ENCODE measurements at places on chromosomes 16 and 17.

- DNase-seq: no peak
These were observed 7.5 kb upstream of the SMG8 start for GRCh38 chr17:59202320-59202719.

DNA sequence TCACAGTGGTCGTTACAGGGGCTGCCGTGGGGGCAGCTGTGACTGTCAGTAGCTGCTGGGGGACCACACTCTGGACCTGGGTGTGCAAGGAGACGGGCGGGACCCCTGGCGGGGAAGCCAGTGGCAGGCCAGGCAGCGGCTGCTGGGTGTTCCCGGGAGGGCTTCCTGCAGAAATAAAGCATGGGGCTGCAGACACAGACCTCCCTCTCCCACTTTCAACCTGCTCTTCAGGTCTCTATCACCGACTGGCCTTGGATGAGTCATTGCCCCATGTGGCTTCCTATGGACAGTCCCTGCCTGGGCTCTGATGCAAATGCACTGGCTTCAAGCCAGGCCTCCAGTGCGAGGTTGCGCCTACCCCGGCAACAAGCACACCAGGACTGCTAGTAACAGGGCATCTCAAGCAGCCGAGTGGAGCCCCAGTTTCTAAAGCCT is 17.2 kb downstream of the SREBF1 start:
- DNase-seq: peak; percentile 87

- DNase-seq: no peak
These were observed 2.8 kb upstream of the LPCAT2 start for GRCh38 chr16:55506083-55506482.

- DNase-seq: no peak
These were observed 4.5 kb upstream of the MMP28 start for GRCh38 chr17:35799942-35800341.

DNA sequence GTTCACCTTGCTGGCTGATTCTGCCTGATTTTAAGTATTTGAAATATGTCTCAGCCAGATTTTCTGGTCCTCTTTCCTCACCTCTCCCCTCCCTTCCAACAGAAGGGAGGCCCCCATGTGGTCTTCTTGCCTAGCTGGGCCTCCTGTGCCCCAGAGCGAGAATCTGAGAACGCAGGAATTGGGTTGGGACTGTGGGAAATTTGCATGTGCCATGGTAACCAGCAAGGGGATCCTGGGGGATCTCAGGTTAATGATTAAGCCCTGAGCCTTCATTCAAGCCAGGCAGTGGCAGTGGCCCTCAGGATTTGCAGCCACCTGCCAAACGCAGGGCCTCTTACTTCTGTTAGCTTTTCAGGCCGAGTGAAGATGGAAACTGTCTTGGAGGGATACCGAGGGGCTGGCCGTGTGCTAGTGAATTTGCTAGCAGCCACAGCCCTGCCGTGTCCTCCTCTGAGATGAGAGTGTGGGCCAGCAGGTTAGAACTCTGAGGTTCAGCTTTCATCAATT is 40.2 kb downstream of the KSR1 start:
- no peak for DNase-seq

- no peak for DNase-seq
These were observed 105.8 kb downstream of the ADCY9 start for GRCh38 chr16:4010225-4011158.

DNA sequence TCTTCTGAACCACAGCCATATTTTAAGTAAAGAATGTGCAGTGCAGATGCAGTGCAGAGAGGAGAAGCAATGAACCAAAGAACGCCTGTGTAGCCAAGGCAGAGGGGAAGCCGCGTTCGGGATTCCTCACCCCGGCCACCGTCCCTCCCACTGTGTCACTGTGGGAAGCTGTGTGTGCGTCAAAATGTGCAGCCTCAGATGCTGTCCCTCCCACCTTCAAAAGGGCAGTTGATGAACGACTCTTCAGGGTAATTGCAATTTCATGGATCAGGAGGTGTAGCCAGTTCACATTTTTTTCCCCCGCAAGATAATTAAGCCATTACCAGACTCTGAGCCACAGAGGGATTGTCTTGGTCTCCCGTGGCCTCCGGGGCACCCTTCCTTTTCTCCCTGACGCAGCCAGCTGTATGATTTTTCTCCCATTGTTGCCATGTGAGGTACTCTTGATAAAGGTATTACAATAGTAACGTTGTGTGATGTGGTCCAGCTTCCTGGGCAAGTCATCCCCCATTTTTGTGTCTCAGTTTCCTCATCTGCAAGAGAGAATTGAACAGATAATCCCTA is 190.0 kb downstream of the FOXL1 start:
- no peak for DNase-seq

GRCh38 chr16:30941600-30942425 is 7.1 kb upstream of the ORAI3 start:
- DNase-seq: peak; percentile 68
